Central memory CD4-positive, alpha-beta T cell (primary cell): ENCODE measurements at places on chromosomes 7 and 10.

- DNase-seq, result no peak
These were observed 174.2 kb upstream of the INHBA start for GRCh38 chr7:41877118-41877517.

DNA sequence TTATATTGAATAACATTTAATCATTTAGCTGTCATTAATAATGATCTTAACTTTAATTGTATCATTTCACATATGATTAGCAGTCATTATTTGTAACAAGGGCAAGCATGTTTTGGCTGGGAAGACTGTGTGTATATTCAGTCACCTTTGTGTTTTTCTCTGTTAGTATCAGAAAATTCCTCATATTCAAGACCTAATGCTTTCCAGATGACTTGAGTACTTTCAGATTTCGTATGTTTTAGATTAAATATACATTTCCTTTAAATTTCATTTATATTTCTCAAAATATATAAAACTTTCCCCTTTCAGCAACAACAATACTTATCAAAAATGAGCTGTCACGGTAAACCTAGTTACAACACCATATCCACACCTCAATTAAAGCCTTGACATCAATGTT is 6.3 kb upstream of the CACNA2D1 start:
- DNase-seq, result no peak

GRCh38 chr10:124909563-124909962 is 32.4 kb upstream of the ZRANB1 start:
- no peak for DNase-seq

DNA sequence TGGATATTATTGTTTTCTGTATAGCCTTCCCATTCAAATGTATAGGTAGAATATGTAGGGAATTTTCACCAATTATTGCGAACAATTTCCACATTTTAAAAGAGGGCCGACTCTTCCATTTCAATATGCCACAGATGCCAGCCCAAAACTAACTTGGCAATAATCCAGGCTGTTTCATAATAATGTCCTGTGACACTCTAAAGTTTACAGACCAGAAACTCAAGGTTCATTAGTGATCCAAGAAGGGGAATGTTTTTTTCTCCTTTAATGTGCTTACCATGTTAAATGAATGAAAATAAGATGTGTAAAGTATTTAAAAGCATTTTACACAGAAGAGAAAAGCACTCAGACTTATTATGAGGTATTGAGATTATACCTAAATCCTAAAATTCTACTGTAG is 63.0 kb upstream of the FAM3C start:
- DNase-seq, result no peak

- no peak for DNase-seq
These were observed 7.6 kb upstream of the HILPDA start for GRCh38 chr7:128447941-128448564.

DNA sequence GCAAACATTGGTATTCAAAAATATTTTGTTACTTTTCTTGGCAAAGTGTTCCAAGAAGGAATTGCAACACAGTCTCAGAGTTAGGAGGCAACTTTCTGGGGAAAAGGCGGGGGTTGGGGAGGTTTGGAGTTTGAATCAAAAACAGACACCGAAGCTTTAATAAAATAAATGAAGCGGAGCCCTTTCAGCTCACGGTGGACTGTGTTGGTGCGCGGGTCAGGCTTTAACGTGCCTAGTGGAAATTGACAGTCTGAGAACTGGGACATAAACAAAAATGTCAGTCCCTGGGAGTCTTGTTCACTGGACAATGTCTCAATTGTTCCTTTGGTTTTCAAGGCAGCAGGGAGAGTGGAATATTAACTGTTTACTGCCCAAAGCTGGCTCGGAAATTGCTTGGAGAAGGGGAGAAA is 109.3 kb downstream of the TCF7L2 start:
- DNase-seq, result no peak

DNA sequence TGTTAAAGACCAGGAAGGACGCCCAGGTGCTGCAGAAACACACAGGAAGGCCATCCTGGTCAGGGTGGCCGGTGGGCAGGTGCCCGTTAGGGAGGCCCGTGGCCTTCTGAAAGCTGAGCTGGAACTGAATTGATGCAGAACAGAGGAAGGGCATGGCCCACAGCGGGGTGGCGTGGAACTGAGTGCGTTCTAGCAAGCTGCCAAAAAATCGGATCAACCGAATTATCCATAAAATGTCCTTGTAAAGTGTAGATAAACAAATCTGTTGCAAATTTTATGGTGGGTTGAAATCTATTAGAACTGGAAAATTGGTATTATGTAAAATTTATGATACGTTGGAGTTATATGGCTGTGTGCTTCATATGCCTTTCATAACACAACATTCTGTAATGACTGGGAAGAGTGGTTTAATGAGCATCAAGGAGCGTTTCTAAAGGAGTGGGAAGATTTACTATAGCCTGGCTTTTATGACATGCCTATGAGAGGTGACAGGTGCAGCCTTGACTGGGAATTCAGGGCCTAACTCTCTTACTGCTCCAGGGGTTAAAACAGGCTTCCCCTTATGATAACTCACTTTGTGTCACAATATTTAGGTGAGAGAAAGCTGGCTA is 108.1 kb downstream of the GPR26 start:
- no peak for DNase-seq

GRCh38 chr7:143245123-143245522 is 18.1 kb upstream of the GSTK1 start:
- no peak for DNase-seq
